ENCODE measurements at places on chromosomes 13 and 19.

- no peak for DNase-seq
Measured at GRCh38 chr19:27654266-27654990, 1558.5 kb downstream of the UQCRFS1 start.

DNA sequence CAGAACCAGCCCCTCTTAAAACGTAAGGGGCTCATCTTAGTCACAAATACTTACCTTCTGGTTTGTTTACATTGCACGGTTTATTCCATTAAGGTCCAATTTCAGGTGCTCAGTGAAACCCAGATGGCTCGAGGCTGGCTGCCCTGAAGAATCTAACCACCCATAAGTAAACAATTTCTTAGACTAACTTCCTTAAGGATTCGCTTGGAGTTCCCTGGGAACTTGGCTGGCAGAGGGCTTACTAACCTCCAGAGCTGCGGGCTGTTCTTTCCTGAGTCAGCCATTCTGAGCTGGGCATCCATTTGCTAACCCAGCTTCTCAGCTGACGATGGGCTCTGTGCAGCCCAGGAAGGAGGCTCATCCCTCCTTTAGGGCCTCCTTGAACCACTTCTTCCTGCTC, 262.1 kb downstream of the FGF9 start:
- no peak for DNase-seq

- DNase-seq = peak; percentile 72
Measured at GRCh38 chr19:7799640-7800355, 30.2 kb upstream of the EVI5L start.

GRCh38 chr13:30415430-30416030, 6.8 kb upstream of the UBE2L5 start:
- no peak for DNase-seq

GRCh38 chr19:362683-363082, 18.1 kb upstream of the MIER2 start:
- no peak for DNase-seq
